Left lung (tissue), 14 donors: ENCODE measurements at places on chromosomes 12 and 14. TPM values are rescaled to one million over a fixed set of nuclear protein-coding genes. Genes with fewer than 3 reads are reported as not detected.

DNA sequence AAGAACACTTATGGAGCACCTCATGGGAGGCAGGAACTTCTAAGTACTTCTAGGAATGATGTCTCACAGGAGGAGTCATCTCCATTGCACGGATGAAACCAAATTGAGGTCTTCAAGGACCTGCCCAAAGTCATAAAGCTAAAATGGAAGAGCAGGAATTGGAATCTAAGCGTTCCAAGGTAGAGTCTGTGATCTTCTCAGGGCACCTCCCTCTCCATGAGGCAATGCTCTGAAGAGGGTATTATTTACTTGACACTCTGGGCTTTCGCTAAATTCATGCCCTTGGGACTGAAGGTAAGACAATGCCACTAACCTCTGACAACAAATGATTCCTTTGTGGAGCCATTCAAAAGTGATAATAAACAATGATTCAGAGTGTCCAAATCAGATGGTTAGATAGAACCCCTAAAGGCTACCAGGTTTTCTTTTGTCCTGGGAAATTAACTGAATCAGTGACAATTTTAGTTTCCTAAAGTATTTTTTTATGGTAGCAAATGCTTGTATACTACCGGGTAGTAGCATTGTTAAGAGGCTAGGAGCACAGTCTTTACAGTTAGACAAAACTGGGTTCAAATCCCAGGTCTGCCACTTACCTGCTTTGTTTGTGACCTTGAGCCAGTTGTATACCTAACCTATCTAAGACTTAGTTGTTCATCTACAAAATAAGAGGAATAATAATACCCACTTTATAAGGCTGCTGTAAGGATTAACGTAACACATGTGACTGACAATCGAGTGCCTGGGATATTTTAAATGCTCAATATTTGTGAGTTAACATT, 12.3 kb downstream of the HMGA2 start:
- DNase-seq = no peak

- DNase-seq = peak; percentile 38
Measured at GRCh38 chr14:101588990-101589389, 27.7 kb downstream of the DIO3 start.

GRCh38 chr12:991350-992333, 619 bp downstream of the ERC1 start:
- DNase-seq = no peak

GRCh38 chr14:23299986-23300686, 2.5 kb downstream of the PPP1R3E start:
- DNase-seq = no peak

DNA sequence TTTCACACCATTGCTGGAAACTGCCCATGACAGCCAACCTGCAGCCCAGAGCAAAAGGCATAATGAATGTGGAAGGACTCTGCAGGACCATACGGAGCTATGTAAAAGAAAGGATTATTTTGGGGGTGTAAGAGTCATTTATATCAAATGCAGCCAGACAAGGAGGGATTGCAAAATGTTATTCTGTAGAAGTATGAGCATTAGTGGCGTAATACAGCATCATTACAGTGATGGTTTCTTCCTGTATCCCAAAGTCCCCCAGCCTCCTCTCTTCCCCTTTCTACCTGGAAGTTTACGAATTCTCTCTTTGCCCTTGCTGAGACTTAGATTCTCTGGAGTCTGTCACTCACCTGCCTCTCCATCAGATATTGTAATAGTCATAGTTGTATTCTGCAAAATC, 89.9 kb downstream of the BORCS5 start:
- DNase-seq = no peak

DNA sequence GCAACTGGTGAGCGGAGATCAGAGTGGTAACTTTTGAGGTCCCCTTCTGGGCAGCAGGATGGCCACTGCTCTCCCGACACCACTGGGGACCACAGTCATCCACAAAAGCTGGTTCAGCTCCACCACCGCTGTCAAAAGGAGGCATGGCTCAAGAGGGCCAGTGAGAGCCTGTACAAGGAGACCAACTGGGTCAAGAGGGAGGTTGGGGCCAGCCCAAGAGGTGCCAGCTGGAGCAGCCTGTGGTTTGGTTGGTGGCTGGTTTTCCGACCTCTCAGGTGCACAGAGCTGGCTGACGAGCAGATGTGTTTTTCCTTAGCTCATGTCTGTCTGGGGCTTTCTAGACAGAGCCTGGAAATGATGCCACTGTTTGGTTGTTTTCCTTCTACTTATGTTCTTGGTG, 60.1 kb downstream of the ERH start:
- no peak for DNase-seq

The RASSF9 gene
- polyA plus RNA-seq = 20.3 TPM

GRCh38 chr12:2682296-2683251, 112.2 kb upstream of the FKBP4 start:
- DNase-seq = no peak

The GLI1 gene
- polyA plus RNA-seq = 36.4 TPM

The IAPP gene
- not detected for polyA plus RNA-seq
